LNCaP clone FGC (cell line): ENCODE measurements at places on chromosomes 7 and 10.

- DNase-seq = no peak
Observed at GRCh38 chr10:21515361-21516241, 9.9 kb downstream of the SKIDA1 start.

GRCh38 chr10:125348536-125348935 is 188.2 kb upstream of the CTBP2 start:
- DNase-seq = no peak

DNA sequence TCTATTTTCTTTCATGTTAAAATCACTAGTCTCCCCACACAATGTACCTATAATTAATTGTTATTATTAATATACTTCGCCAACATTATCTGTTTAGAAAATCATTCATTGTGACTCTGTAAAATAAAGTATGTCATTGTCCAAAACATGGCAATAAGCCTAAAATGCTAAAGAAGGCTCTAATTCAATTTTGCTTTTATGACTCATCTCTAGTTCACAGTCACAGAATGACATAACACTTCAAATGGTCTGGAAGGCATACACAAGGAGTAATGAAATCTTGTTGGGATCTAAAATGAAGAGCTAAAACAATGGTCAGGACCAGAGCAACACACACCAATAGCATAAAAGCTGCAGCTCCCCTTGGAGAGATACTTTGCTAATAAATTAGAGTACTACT is 505.8 kb downstream of the GPAM start:
- no peak for DNase-seq

DNA sequence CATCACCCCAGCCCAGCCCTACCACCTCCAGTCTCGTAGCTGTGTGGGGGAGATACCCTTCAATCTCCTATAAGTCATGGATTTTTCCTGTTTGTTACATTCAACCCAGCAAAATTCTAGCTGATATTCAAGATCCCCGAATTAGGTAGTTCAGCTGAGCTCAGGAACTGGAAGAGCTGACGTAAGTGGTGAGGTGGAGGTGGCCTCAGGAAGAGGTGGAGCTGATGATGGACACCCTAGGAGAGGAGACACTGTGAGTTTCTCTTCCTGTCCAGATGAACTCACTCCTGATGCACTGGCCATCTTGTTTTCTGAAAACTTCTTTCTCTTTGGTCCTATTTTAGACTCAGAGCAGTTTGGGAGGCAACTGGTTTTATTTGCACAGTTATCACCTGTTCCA is 90.5 kb upstream of the PITRM1 start:
- DNase-seq = no peak

- DNase-seq = no peak
Observed at GRCh38 chr7:122100021-122100420, 44.0 kb downstream of the AASS start.

DNA sequence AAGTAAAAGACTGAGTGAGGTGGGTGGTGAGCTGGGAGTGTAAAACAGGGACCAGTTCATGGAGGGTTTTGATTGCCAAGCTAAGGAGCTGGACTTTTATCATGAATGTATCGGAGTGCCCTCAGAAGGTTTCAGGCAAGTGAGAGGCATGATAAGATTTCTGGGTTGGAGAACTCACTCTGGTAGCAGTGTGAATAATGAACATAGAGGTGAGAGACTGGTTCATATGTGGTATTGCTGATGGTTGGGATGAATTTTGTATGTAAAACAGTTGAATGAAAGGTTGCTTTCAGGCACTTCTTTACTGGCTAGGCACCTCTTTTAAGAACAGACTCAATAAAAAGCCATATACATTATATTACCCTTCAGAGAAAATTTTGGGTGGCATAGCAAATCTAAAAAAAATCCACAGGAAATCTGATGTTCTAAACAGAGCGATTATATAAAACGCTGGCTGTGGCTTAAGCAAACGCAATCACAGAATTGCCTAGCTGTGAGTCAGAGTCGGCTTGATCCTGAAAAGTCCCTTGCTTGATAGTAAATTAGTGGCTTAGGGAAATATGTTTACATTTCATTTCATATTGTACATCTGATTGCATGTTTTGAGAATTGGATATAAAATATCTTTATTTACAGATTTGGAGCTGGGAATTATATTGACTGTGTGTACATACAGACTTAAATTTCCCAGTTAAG is 92.9 kb upstream of the HDAC9 start:
- DNase-seq = no peak

DNA sequence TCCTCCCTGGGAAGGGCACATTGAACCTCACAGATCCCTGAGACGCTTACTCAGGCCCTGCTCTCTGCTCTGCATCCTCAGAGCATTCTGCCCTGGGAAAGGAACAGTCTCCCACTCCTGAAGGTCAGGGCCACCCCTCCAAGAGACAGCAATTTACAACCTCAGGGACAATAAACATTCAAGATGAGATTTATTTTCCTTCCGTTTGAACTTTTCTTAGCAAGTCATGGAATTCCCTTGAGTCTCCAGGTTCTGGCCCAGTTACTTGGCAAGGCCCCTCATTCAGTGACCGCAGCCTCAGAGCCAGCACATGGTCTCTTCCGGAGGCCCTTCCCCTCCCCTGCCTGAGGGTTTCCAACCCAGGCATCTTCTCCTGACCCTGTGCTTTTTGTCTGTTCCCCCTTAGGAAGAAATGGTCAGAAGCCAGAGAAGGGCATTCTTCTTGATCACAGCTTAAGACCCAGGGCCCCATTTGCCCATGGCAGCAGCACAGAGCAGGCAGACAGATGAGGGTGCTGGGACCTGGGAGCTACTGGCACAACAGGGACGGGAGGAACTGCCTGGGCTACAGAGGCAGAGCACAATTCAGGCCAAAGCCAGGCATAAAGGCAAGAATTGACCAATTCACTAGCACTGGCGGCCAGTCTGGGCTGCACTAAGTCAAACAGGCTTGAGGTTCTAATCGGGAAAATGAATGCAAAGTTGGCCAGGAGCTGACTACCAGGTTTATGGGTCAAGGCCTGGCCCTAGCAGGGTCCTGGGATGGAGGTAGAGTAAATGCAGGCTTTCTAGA is 56.7 kb downstream of the VSTM4 start:
- no peak for DNase-seq

- DNase-seq = no peak
Observed at GRCh38 chr7:91240376-91240941, 23.8 kb upstream of the FZD1 start.

DNA sequence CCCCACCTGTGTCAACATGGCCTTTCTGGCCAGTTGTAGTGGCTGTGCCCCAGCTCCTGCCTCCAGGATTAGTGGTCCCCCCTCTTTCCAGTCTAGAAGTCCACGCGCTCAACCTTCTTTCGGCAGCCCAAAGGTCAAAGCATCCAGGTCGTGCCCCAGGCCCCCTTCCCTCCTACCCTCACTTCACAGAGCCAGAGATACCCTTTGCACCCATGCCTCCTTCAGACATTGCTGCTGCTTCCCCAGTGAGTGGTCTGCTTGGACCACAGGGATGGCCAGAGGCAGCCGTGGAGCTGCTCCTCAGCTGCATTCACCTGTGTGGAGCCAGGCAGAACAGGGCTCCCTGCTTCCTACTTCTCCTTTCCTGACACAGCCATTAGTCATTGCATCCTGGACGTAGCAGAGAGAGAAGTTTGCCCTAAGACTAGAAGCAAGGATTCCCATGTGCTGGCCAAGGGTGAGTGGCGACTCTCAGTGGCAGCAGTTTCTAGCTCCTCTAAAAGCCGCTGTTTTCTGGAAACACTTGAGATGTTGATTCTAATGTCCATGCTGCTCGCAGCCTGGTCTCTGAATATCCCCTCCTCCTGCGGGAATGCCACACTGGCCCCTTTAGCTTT is 243.1 kb upstream of the SHH start:
- DNase-seq = no peak

GRCh38 chr10:123513870-123514269 is 152.3 kb upstream of the GPR26 start:
- DNase-seq = no peak
